C1 segment of cervical spinal cord (tissue), 14 donors: ENCODE measurements at places on chromosomes 4 and X.

GRCh38 chr4:119315036-119315435 lies 6.9 kb downstream of the FABP2 start:
- no peak for DNase-seq

GRCh38 chr4:10108391-10108790 lies 8.2 kb downstream of the WDR1 start:
- DNase-seq = no peak

GRCh38 chrX:141832247-141832646 lies 5.9 kb upstream of the MAGEC3 start:
- no peak for DNase-seq

DNA sequence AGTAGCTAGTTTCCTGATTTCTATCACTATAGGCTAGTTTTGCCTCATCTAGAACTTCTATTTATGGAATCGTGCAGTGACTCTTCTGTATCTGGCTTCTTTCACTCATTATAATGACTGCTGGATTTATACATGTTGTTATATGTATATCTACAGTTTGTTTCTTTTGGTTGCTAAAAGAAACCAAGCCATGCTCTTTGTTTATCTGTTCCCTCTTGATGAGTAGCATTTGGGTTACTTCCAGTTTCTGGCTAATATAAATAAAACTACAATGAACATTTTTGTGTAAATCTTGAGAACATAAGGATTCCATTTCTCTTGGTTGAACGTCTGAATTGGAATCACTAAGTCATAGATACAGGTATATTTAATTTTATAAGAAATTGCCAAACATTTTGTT lies 73.9 kb downstream of the ARHGAP24 start:
- no peak for DNase-seq

DNA sequence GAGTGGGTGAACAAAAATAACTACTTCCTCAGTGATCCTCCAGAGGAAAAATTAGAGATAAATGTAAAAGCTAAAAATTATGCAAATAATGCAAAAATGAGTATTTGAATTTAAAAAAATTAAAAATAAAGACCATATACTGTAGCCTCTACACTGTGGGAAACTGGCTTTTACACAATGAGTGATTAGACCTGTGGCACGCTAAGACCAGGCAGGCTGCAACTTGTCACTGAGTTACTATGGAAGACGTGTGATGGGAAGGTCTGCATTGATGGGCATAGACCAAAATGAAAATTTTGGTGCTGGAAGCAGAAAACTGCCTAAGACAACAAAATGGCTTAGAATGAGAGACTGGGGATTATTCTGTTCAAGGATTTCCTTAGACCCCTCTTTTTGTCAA lies 30.2 kb downstream of the BTC start:
- DNase-seq = no peak

DNA sequence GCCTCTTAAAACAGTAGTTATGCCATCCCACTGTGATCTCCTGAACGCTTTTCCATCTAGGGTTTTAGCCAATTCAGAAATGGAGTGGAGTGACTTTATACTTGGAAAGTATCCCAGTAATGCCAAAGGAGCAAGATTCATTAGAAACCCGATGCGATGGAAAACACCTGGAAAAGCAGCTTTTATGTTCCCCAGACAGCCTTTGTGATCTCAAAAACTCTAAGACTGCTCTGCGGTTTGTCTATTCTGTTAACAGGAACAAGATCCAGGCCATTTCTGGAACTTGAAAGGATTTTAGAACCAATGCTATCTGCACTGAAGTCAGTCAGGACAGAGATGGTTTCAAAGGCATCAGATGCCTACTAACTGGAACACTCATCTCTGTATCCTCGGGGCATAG lies 145.1 kb downstream of the APBB2 start:
- DNase-seq = no peak

DNA sequence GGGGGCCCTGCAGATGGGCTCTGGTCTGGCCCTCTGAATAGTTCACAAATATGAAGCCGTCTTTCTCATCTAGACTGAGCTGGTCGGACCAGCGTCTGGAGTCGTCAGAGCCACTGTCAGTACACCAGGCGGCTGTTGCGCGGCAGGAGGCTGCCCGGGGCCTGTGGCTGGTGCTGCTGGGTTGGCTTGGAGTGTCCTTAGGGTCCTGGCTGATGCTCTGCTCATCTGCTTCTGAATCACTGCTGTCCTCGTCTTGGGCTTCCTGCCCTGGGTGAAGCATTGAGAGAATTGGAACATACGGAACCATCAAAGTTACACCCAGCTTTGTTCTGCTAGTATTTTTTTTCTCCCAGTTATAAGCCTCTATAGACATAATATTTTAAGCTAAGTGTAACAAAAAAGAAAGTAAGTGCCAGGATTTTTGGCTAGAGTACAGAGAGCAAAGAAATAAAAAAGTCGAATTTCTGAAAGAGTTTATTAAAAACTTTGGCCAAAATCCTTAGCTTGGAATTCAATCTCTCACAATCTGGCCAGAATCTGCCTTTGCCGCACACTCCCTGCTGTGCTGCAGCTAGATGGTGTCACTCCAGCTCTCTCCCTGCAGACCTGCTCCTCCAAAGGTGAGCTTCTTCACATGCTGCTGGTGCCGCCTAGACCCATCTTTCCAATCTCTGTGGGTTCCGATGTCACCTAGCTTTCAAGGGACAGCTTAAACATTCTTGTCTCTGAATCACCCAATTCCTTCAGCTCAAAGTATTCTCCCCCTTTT lies 96.2 kb downstream of the CDS1 start:
- no peak for DNase-seq

- DNase-seq = no peak
Observed at GRCh38 chr4:40033613-40034012, 23.0 kb upstream of the N4BP2 start.

DNA sequence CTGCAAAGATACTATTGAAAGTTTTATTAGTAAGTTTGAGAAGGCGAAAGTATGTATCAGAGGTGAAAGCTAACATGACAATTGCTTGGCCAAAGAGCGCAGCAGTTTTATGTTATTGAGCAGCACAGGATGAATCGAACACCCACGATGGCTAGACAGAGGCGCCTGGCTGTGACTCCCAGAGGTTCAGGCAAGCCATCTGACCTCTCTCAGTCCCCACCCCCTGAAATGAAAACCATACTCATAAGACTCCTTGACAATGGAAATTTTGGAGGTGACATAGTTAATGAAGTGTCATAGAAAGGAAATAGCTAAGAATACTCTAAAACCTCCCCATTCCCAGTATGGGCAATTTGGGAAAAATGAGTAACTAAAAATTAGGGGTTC lies 70.6 kb downstream of the MGST2 start:
- DNase-seq = no peak

DNA sequence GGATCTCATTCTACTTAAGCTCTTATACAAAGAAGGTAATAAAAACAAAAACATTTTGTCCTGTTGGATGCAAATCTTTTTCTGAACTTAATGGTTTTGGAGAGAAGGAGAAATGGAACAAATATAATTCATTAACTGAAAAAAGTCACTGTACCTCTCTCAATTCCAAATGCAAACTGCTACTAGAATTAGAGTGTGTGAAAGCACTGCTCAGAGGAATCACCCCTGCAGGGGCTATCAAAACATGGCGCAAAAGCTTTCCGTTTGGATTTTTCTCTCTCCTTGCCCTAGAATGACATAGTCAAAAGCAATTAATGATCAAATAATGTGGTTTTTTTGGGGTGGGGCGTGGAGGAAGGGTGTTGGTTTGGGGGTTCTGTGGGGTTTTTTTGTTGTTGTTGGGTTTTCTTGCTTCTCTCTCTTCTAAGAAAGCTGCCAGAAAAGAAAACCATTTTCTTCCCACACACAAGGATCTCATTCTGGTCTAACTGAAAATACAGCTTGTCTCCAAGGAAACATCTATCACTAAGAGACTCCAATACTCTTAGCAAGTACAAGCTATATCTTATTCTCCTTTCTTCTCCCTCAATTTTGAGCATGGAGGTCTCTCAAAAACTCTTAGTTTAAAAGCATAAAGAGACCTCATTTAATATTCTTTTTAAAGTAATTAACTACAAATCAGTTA lies 41.6 kb downstream of the USP46 start:
- no peak for DNase-seq

- no peak for DNase-seq
Observed at GRCh38 chr4:149026696-149027095, 584.5 kb upstream of the NR3C2 start.
